ENCODE measurements at places on chromosomes 16 and 17. TPM values are rescaled to one million over a fixed set of nuclear protein-coding genes. Genes with fewer than 3 reads are reported as not detected.

Gene SLC5A11
- total RNA-seq = 0.15 TPM

Gene SGSM2
- 39.8 TPM for total RNA-seq

Gene KRTAP17-1
- total RNA-seq = not detected

Gene ARL5C
- total RNA-seq = not detected

Gene TRIM47
- total RNA-seq = 12.6 TPM

Gene FAM83G
- 14.6 TPM for total RNA-seq

Gene SPATA32
- total RNA-seq = 0.15 TPM

Gene C17orf78
- total RNA-seq = not detected

Gene CHRNB1
- total RNA-seq = 6.3 TPM

Gene CLCN7
- total RNA-seq = 52.8 TPM

Gene GRB7
- total RNA-seq = not detected

Gene STAC2
- not detected for total RNA-seq

Gene NHLRC4
- 0.59 TPM for total RNA-seq

Gene HAS3
- 0.55 TPM for total RNA-seq

Gene TEKT5
- not detected for total RNA-seq

Gene SEPHS2
- 68.2 TPM for total RNA-seq

Measured in CD8-positive, alpha-beta memory T cell (primary cell).